ENCODE measurements at places on chromosomes 6 and 20.

DNA sequence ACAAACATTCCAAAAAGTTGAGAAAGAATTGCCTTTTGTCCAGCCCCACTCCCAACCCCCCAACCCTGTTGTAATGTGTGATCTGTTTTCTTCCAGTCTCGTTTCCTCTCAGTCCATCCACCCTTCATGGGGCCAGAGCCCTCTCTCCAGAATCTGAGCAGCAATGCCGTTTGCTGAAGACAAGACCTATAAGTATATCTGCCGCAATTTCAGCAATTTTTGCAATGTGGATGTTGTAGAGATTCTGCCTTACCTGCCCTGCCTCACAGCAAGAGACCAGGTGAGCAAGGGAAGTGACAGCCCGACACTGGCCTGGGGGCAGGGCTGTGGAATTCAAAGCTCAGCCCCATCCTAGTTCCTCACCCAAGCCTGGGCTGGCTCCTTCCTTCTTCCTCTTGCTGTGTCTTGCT lies 7.8 kb downstream of the MAVS start:
- DNase-seq = no peak

GRCh38 chr6:111228094-111228493 lies 140.8 kb downstream of the SLC16A10 start:
- DNase-seq = no peak

GRCh38 chr6:131015630-131016263 lies 47.3 kb downstream of the EPB41L2 start:
- DNase-seq = no peak

GRCh38 chr20:37837924-37838323 lies 65.0 kb upstream of the VSTM2L start:
- no peak for DNase-seq

- DNase-seq = no peak
Measured at GRCh38 chr20:64058536-64058935, 4.5 kb upstream of the TCEA2 start.

- no peak for DNase-seq
Measured at GRCh38 chr20:47783828-47784598, 1.3 kb downstream of the SULF2 start.

DNA sequence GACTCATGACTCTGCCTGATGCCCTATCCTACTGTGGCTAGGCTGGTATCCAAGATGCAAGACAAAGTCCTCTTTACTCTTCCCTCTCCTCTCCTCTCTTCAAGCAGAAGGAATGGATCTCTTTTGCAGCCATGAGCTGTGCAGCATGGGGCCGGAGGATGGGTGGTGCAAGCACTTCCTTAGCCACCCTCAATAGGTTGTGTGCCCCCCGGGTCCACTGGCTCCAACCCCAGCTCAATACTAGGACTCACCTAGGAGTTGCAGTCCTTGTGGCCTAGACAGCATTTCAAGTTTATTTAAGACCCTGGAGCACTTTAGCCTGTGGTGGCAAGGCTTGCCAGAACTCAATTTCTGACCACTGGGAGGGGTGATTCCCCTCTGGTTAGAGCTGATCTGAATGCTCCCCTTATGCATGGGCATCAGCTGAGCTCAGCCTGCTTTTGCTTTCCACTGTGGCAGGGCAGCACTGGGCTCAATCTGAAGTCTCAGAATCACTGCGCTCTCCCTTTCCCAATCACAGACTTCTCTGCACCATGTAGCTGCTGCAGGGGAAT lies 29.0 kb upstream of the GRM4 start:
- no peak for DNase-seq

DNA sequence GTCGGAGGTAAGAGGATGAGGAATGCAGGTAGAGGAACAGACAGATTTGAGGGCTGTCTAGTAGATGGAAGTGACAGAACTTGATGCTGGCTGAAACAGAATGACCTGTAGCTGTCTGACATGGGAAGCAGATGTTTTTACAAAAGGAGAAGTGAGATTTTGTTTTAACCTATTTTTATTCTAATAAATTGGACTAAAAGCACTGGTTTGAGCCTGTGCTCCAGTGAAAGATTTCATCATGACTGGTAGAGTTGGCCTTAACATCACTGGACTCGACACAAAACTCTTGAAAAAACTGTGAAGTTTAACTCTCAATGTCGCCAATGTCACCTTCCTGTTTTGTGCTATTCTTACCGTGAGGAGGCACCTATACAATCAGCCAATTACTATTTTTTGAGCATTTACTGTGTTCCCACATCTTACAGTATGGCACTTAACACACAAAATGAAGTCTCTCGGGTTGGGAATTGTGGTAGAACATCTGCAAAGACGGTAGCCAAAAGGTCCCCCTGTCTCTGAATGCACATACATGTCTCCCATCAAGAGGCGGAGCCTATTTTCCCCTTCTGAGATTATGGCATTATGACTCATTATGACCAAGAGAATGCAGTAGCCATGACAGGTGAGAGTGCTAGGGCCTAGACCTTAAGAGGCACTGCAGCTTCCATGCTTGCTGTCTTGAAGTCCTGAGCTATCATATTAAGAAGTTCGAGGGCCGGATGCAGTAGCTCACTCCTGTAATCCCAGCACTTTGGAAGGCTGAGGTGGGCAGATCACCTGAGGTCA lies 93.2 kb downstream of the FOXF2 start:
- no peak for DNase-seq

DNA sequence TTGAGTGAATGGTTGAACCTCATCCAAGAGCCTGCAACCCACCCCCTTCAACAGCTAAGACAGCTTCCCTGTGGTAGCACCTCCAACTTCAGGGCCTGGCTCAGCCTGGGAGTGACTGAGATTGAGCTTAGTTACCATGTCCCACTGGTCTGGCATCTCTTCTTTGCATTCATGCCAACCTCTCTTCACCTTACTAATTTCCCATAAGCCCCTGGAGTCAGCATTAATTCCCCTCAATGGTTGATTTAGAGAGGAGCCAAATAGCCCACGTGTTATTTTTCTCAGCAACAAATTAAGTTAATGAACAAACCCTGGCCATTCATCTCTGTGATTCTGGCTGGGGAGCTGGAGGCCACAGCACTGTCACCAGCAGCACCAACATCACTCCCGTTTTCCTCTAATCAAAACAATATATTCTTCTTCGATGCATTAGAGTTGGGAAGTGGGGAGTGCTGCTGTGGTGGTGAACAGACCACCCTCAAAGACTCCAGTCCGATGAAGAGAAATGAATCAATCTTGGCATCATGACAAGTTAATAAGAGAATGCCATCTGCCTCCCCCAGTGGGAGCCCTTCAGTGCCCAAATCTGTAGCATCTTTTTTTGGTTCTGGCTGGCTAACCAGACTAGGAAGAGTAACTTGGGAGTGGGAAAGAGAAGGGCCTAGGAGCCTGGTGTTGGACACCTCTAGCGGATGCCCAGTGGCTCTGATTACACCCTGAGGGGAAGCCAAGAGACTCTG lies 316.9 kb upstream of the RNF24 start:
- DNase-seq = no peak

Measured in mucosa of gallbladder (tissue), 1 donor.